ENCODE measurements at places on chromosomes 11 and 22. TPM values are rescaled to one million over a fixed set of nuclear protein-coding genes. Genes with fewer than 3 reads are reported as not detected.
A peak's percentile ranks its signal among the peaks of the same experiment; 100 is the strongest.

DNA sequence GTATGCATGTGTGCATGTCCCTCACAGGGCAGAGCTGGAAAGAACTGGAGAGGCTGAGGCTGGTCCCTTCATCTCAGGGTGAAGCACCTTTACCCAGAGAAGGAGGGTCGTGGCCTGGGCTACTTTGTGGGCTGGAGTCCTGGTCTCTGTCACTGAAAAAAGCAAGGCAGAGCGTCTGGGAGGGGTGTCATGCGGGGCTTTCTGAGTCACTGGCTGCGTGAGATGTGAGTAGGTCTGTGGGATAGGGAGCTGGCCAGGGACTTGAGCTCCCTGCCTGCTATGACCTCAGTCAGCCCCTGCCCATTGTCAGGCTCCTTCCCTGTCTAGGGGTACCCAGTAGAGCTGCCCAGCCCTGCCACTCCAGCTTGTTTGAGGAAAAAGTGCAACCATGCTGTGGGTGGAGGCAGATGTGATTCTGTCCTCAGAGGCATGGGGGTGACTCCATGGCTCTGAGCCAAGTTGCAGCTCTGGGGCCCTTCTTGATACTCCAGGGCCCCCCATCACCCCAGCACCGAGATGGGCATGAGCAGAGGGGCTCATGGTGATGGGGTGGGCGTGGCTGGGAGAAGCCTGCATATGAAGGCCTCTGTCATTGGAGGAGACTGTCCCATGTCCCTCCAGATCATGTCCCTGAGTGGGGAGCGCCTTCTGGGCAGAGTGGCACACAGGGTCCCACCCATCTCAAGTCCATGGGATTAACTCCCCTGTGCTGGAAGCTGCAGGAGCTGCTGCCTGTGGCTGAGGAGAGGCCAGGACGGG is 27.8 kb downstream of the KCNQ1 start:
- DNase-seq = no peak

DNA sequence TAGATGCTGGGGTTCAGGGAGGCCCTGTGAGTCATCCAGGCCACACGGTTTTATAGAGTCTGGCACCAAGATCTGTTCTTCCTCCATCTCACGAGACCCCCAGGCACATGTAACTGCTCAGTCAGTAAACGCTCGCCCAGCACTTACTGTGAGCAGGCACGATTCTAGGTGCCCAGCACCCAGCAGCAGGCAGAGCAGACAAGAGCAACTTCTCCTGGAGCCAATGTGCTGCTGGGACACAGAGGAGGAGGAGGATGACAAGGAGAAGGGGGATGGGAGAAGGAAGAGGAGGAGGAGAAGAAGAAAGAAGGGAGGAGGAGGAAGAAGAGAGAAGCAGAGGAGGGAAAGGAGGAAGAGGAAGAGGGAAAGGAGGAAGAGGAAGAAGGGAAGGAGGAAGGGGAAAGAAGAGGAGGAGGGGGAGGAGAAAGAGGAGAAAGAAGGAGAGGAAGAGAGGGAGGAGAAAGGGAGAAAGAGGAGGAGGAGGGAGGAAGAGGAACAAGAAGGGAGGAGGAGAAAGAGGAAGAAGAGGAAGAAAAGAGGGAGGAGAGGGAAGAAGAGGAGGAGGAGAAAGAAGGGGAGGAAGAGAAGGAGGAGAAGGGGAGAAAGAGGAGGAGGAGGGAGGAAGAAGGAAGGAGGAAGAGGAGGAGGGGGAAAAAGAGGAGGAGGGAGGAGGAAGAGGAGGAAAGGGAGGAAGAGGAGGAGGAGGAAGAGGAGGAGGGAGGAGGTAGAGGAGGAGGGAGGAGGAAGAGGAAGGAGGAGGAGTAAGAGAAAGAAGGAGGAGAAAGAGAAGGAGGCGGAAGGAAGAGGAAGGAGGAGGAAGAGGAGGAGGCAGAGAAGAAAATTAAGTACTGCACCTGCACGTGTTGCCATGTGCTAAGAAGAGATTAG is 77.6 kb upstream of the RTL6 start:
- no peak for DNase-seq

- DNase-seq = no peak
Measured at GRCh38 chr11:116193321-116194131, 579.3 kb downstream of the BUD13 start.

DNA sequence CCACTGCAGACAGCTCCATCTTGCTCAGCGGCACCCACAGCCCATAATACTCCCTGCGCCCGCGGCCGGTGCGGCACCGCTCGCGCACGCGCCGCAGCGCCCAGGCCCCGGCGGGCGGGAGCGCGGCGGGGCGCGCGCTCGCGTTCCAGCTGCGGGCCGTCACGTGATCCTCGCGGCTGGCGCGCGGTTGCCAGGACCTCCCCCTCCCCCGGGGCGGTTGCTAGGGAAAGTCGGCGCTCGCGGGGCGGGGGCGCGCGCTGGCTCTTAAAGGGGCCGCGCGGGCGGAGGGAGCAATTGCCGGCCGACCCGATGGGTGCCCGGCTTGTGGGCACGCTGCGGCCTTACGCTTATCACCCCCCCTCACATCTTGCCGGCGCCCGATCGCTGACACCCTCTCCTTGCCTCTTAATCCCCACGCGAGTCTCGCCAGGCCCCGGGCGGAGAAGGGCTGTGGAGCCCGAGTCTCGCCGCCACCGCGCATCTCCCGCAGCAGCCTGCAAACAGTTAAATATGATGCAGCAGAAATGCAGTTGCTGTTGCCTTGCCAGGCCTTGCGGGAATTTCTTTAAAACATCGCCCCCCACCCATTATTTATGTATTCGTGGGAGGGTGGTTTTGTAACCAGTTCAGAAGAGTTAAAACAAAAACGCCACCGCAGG is at the start of gene CBX6:
Gene CBX6, minus strand, starts transcription at position 45 of the 659 bp plus-strand sequence. Its CDS starts 26 bp downstream, at position 19.
- peak; percentile 89 for DNase-seq

DNA sequence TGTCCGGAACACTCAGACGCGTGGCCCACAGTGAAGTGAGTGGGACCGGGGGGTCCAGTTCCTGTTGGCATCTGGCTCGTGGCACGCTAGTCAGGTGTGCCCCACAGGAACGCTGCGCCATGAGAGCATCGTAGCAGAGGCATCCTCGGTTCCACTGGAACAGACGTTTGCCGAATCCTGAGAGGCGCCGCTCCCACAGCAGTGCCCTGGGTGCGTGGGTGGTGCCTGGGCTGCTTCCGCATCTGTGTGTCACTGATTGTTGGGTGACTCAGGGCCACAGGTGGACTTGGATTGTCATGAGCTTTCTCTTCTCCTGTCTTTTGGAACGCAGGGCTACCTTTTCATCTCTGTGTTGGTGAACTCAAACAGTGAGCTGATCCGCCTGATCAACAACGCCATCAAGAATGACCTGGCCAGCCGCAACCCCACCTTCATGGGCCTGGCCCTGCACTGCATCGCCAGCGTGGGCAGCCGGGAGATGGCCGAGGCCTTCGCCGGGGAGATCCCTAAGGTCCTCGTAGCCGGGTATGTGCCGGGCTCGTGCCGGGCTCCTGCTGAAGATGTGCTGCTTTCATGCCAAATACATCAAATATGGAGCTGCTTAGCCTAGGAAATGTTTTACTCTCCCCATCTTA is 46.2 kb downstream of the AP2A2 start:
- no peak for DNase-seq

PHF21B gene
- 0.17 TPM for total RNA-seq

OR2AG1 gene
- total RNA-seq = not detected

NEFH gene
- total RNA-seq = 0.65 TPM

Data from lower leg skin (tissue), 4 donors.